ENCODE measurements at places on chromosomes 2 and 18.

DNA sequence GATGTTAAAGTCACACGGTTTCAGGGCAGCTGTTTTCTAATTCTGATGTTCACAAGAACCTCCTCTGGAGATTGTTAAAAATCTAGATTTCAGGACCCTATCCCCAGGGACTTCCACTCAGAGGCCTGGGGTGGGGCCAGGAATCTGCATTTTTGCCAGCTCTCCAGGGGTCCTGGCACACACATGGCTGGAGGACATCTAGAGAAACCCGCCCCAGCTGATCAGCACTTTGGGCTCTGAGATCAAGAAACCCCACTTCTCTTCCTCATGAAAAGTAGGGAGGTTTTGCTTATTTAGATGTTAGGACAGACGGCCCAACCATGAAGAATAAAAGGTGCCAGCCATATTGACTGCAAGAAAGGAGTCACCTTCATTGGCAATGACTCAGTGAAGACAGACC lies 148.8 kb downstream of the TNS1 start:
- DNase-seq, result no peak

GRCh38 chr2:81672923-81673322 lies 1368.4 kb upstream of the LRRTM1 start:
- DNase-seq, result no peak

DNA sequence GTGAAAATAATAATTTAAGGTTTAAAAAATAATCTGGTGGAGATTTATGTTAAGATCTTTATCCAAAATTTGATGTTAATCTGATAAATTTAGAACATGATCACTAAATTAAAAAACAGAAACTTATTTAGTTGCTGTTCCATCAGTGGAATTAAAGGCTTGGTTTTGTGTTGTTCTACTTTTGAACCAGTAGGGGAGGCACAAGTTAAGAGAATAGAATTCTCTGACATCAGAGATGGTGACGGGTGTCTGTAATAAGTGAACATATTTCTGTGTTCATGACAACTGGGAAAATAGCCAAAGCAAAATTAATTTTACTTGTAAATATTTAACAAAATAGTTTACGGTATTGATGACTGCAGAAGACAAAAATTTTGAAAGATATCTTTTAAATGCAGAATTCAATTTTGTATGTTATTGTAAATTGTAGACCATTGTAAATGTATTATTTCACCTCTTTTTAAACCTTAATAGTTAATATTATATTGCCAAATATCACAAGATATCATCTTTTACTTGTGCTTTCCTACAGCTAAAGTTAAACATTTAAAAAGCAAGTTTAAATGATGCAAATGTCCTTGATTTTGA lies 106.0 kb downstream of the UBR3 start:
- no peak for DNase-seq

DNA sequence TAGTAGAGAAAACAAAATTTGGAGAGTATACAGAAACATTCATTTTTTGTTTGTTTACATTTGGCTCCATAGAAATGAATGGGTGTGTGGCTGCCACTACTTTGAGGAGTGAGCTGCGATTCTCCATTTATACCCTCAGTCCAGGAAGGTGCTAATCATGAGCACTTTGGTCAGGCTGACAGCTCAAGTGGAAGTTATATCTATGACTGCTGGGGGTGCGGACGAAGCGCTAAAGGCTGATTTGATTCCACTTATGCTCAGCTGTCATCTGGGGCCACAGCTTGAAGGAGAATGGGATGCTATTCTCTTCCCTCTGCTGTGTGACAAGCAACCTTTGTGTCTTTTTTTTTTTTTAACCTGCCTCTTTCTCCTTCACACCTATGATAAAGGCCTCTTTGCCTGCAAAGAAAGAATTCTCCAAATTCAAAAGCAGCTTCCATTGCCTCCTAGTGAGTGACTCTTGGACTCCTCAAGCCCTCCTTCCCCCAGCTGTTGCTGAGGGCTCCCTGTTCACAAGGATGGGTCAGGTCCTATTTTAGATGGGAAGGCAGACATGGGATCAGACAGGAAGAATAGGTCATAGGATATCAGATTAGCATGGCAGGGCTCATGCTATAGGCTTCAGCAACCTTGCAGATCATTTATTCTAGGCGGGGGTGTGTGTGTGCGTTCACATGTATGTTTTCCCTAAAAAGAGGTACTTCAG lies 201.6 kb downstream of the SETBP1 start:
- DNase-seq, result no peak

GRCh38 chr18:57223144-57223870 lies 76.4 kb downstream of the BOD1L2 start:
- DNase-seq, result no peak

- DNase-seq, result no peak
Observed at GRCh38 chr2:129781749-129782632, 197.5 kb upstream of the RAB6C start.

Data from cortex of kidney (tissue), 1 donor.